ENCODE measurements at places on chromosomes 5 and 9.
A peak's percentile ranks its signal among the peaks of the same experiment; 100 is the strongest.

DNA sequence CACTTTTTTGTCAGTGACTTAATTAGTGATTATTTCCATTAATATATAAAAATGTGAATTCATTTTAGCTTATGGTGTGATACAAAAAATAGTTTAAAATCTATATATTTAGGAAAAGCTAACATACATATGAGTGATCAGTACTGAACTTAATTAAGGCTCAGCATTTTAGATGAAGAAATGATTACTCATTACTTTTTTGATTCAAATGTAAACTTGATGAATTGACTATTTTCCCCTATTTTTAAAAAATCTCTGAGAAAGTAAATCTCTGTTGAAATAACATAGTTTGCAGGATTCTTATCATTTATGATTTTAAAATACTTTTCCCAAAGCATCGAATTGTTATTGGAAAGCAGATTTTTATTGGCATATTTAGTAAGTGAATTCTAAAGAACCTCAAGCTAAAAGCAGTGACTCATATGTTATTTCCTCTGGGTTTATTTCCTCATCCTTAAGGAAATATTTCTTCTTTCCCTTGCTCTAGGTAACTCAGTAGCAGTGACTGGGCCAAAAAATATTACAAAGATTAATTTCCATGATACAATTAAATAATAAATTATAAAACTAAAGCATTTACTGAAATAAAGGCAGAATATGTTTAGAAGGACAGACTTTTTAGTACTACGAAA is 290.6 kb downstream of the FER start:
- DNase-seq = peak; percentile 49

DNA sequence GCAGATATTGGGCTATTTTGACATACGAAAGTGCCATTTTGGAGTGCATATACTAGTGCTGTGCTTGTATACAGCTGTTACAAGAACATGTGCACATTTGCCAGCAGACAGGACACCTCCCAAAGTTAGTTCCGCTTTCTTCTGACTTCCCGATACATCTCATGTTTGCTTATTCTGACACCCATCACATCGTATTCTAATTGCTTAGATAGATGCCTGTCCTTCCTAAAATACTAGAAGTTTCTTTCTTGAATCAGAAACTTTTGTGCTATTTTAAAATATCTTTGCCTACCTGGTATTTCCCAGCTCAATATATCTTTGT is 177.8 kb downstream of the TTLL11 start:
- DNase-seq = no peak

GRCh38 chr5:2718115-2718514 is 33.4 kb downstream of the IRX2 start:
- DNase-seq = no peak

- DNase-seq = no peak
Observed at GRCh38 chr9:104836235-104836634, 72.3 kb downstream of the NIPSNAP3B start.

DNA sequence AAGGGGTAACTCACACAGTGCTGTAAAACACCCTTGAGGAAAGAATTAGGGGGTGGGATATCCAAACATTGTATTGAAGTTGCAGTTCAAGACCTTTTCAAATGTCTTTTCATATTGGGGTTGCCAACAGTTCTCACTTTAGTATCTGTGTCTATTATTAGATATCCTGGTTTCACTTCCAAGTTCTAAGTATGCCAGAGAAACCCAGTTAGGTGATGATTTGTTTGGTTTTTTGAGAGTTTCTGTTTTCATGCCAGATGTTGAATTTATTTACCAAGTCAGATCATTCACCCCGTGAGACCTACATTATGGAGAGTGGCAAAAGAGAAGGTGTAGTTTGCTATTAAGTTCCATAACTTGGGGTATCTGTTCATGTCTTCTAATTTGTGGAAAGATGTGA is 64.5 kb downstream of the C9orf152 start:
- DNase-seq = no peak

- DNase-seq = no peak
Observed at GRCh38 chr9:104750185-104750767, 2.8 kb downstream of the NIPSNAP3A start.

- DNase-seq = no peak
Observed at GRCh38 chr5:127074466-127074865, 1.2 kb upstream of the C5orf63 start.

DNA sequence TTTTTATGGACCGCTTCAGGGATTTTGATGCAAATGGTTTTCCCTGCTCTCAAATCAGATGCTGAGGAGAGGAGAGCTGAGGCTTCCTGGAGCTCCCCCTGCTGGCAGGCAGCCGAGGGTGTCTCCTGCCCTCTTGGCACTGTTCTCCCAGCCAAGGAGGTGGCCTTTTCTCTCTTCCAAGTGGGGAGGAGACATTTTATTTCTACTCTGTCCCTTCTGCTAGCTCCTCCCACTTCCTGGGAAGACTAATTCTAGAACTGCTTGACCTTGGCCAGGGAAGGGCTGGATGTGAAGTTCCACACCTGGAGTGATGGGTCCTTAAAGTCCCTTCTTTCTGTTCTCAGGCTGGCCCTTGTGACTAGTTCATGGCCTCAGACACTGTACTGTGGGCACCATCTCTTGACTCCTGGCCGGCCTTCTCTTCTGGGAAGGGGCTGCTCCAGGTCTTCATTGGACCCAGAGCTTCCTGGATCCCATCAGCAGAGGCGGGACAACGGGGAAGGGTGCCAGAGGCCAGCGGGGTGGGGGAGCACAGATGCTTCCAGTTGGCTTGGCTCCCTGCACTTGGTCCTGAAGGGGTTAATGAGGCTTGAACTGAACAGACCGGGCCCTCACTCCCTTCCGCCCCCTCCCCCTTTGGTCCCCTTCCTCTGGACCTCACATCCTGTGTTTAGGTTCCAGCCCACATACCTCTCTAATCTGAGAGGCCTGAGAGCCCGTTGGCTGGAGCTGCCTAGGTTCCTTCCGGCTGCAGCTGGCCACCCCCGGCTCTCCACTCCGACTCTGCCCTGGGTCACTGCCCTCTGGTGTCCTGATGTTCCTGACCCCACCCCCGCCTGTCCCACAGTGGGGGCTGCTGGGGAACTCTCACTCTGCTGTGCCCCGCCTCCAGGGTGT is 32.1 kb downstream of the PTPA start:
- DNase-seq = peak; percentile 68

DNA sequence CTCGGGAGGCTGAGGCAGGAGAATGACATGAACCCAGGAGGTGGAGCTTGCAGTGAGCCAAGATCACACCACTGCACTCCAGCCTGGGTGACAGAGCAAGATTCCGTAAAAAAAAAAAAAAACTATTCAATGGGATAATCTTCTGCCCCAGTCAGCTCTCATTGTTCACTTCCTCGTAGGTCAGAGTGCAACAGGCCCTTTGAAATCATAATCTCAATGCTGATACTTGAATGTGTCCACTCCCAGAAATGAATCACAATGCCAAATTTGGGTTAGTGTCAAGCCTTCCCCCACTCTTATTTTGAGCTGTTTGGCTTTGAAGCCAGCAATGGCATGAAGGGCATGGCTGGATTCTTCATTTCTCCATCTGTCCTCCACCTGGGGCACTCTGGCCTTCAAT is 610.3 kb upstream of the KLF4 start:
- no peak for DNase-seq

DNA sequence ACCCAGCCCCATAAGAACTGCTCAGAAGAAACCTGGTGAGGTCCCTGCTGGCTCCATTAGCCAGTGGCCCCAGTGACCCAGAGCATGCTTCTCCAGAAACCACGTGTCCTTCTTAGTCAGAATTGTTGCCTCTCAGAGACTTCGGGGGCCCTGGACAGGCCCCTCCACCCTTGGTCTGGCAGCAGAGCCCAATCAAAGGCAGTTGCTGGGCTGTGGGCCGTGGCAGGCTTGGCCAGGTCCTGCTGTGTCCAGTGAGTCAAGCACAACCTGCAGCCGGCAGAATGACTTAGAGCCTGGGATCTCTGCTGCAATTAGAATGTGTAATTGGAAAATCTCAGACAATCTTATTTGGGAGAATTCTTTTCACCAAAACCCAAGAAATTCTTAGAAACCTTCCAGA is 502.0 kb upstream of the KLF4 start:
- DNase-seq = no peak

- no peak for DNase-seq
Observed at GRCh38 chr9:69916950-69917349, 96.3 kb downstream of the CFAP95 start.

DNA sequence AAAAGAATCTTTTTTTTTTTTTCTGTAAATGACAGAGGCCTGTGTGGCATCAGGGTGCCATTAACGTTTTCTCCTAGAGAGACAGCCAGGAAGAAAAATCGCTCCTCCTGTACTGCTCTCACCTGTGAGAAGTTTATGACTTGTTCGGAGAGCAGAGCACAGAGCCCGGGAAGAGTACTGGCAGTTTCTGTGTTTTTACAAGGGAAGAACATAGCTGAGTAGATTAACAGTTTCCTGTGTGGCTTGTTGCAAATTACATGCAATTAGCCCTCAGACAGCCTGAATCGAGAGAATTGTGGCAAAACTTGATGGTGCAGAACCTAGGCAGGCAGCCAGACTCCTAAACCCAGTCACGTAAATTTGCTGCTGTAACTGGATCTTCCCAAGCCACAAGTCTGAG is 32.1 kb downstream of the PRKACG start:
- DNase-seq = no peak

GRCh38 chr9:116101516-116101915 is 52.1 kb upstream of the PAPPA start:
- no peak for DNase-seq

DNA sequence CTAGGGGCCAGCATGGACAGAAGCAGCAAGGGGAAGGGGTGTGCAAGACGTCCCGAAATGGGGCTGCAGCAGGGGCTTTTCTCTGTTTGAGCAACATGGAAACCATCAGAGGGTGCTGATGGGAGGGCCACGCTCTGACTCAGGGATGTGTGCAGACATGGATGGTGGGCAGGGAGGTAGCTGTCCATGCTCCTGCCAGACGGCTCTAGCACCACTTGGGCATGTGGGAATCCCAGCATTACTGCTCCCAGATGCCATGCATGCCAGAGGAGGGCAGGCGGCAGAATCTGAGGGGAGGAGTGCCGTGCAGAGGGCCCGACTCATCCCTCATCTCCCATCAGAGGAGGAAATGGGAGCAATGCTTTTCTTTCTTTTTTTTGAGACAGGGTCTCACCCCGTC is 45.6 kb upstream of the SLC25A51 start:
- DNase-seq = no peak

DNA sequence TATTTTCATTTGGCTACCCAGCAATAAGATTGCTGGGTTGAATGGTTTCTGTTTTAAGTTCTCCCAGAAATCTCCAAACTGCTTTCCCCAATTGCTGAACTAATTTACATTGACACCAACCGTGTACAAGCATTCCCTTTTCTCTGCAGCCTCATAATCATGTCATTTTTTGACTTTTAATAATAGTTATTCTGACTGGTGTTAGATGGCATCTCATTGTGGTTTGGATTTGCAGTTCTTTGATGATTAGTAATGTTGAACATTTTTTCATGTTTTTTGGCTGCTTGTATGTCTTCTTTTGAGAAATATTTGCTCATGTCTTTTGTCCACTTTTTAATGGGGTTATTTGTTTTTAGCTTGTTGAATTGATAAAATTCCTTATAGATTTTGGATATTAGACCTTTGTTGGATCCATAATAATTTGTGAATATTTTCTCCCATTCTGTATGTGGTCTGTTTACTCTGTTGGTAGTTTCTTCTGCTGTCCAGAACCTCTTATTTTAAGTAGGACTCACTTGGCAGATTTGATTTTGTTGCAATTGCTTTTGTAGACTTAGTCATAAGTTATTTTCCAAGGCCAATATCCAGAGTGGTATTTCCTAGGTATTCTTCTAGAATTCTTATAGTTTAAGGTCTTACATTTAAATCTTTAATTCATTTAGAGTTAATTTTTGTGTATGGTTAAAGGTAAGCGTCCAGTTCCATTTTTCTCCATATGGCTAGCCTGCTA is 793.7 kb downstream of the BRINP1 start:
- no peak for DNase-seq

- no peak for DNase-seq
Observed at GRCh38 chr5:150499437-150499956, 8.4 kb upstream of the NDST1 start.
